Posterior cingulate gyrus (tissue), 11 donors: ENCODE measurements at places on chromosomes 7 and 10.
A peak's percentile ranks its signal among the peaks of the same experiment; 100 is the strongest.

- DNase-seq = no peak
Observed at GRCh38 chr7:584122-584465, 64.4 kb upstream of the PDGFA start.

DNA sequence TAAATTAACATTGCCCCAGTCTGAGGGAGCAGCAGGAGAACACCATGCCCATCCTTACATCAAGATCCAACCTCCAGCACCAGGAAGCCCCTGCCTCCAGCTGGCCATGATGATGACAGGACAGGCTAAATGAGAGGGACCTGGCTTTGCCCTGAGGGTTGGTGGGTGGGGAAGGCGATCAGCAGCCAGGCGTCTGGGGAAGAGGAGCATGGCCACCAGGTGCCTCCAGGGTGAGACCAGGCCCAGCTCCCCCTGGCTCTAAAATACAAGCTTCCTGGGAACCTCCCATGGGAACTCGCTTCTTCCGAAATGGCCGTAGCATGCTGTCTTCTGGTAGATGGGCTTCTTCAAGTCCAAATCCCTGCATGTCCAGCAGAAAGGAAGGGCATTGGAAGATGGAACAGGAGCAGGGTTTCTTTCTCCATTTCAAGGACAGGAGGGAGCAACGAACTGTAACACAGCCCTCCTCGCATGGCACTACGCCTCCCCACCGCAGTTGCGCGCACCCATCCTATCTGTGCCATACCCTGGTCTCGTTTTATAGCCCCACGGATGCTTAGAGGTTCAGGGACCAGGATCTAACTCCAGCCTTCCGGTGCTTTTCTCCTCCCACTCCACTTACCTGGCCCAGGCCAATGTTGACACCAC is 15.8 kb downstream of the MAT1A start:
- no peak for DNase-seq

- DNase-seq = no peak
Observed at GRCh38 chr7:128408709-128409595, 830 bp downstream of the IMPDH1 start.

DNA sequence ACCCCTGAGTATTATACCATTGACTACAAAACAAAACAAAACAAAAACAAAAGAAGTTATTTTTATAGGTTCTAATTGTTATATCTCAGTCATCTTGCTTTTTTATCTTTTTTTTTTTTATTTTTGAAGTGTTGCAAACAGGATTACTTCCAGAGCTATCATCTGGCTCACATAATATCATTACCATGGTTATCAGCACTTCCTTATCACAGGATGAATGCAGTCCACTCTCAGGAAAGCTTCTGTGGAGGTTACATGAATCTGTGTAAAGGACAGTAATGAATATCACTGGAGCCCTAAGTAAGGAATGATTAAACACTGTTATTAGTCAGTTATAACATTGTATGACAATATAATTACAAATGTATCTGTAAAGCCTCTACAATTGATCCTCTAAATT is 451.5 kb downstream of the PLXDC2 start:
- no peak for DNase-seq

DNA sequence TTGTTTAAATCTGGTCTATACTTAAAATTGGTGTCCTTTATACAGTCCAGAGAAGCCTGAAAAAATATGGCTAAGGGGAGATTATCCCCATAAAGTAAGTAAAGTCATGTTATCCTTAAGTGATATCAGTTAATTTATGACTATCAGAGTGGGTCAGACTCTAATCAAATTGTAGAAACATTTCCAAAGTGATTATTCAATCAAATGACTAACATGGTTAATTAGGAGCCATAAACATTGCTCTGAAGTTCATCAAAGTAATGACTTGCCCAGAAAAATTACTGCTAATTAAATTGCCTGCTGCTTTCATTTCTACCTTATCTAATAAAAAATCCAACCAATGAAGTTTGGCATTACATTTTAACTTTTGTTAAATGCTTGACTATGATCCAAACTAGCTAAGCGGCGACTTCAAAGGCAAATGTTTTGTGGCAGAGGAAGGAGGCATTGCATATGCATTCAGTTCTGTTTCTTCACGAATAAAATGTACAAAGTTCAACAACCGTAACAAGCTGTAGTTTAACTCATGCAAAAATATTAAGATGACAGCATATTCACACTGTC is 76.7 kb downstream of the ETV1 start:
- no peak for DNase-seq

- DNase-seq = peak; percentile 90
Observed at GRCh38 chr7:143884969-143885559, 16.9 kb downstream of the TCAF1 start.

- DNase-seq = no peak
Observed at GRCh38 chr10:31604096-31604495, 285.1 kb downstream of the ZEB1 start.

DNA sequence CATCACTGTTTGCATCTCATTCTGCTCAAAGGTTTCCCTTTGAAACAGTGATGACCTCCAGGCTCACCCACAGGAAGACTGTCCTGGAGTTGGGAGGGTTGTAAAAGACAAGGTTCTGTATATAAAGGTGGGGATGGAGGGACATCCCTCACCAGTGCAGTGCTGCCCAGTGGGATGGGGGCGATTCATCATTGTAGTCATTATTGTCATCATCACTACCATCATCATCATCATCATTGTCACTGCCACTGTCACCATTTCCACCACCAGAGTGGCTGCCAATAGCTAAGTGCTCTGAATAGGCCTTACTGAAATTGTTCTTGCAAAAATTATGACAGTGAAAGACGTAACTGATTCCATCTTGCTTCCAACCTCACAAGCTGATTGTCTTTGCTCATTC is 24.7 kb downstream of the MRPS24 start:
- DNase-seq = no peak

DNA sequence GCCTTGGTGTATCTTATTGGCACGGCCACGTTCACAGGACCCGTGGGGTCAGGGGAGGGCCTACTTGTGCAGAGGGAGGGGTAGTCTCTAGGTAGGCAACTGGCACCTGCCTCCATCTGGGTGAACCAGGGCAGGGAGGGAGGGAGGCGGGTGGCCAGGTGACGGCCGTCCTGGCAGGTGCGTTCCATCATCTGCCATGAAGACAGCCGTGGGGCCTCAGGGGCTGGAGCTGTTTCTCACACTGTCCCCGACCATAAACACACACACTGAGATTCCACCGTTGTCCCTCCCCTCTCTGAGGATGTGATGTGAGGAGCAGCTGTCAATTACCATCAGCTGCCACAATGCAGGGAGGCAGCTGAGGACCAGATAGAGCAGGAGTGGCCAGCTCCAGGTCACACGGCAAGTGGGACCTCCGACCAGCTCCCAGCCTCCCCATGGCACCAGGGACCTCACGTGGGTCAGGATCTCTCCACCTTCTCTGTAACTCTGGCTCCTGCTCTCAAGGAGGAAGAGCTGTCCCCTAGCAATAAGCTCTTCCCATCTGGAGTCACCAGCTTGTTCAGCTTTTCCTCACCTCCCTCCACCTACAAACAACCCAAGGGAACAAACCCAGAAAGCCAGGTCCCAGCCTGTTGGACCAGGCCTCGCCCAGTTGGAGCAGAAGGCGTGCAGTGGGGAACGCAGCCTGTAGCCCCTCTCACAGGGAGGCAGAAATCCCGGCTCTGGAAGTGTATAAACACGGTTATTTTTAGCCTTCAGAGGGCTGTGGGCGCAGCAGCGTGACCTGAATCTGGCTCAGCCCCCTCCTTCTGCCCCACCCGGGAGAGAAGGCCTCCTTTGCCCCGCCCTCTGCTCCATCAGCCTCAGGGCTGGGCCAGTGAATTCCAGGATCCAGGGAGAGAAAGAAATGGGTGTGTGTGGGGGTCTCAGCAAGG is 33.1 kb downstream of the ZMIZ1 start:
- no peak for DNase-seq
